Activated CD4-positive, alpha-beta T cell treated with anti-CD3 and anti-CD28 coated beads, Interleukin-2, amount 10 ng/mL, durations not matched to agents 7 days and 5 days (primary cell): ENCODE measurements at places on chromosomes 11 and 22.

DNA sequence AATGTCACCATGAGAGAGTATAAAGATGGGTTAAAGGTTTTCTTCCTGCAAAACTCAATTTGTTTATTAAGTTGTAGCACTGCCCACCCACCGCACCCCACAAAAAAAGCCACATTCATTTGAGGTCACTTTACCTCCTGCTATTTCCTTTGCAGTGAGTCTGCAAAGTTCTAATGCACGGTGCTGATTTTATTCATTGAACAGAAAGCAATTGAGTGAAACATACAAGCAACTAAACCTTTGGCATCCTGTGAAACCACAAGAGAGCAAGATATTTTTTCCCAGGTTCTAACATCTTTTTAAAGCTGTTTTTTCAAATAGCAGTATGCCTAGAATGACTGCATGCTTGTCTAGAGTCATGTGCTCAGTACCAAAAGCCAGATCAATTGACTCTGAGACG is 39.0 kb downstream of the RRAS2 start:
- DNase-seq: peak; percentile 81

DNA sequence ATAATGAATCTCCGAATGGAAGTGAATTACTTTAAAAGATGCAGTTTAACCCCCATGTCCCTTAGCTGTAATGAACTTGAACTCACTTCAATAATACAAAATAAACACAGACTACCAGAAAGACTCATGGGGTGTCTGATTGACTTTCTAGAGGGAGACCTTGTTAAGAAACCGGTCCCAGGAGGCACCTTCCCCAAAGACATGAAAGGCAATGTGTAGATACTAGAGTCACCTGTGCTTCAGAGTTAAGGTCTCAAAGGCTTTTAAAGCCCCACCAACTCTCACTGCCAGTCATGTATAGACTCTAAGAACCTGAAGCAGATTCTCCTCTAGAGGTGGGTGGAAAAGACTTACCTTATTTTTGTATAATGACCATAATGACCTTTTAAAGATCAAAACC is at the start of gene OR8J1:
Gene OR8J1, plus strand, starts transcription at position 301 of the 400 bp plus-strand sequence. CDS start 5,956 bp downstream, outside the sequence.
- no peak for DNase-seq

- peak; percentile 46 for DNase-seq
Observed at GRCh38 chr11:68206211-68206610, 6.9 kb downstream of the KMT5B start.

DNA sequence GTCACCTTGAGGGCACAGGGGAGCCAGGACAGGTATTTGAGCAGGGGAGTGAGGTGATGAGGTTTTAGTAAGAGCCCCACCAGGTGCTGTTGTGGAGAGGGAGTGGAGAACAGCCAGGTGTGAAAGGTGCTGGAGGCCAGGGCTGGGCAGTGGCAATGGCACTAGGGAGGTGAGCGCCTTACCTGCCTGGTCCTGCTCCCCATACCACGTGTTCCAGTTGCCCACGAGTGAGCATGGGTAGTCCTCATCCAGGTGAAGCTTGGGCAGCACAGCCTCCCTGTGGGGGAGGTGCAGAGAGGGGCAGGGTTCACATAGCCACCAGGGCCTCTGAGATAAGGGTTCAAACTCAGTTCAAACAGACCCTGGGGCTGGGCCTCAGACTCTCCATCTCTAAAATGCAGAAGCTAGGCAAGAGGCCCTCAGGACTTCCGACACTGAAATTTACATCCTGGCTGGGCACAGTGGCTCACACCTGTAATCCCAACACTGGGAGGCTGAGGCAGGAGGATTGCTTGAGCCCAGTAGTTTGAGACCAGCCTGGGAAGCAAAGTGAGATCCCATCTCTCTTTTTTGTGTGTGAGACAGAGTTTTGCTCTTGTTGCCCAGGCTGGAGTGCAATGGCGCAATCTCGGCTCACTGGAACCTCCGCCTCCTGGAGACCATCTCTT is 11.8 kb downstream of the NIPSNAP1 start:
- no peak for DNase-seq

- peak; percentile 87 for DNase-seq
Observed at GRCh38 chr22:21567456-21568346, at the start of gene UBE2L3. TSS of gene UBE2L3 (plus strand) at chr22:21567714. CDS start at chr22:21567745, 31 bp downstream.

DNA sequence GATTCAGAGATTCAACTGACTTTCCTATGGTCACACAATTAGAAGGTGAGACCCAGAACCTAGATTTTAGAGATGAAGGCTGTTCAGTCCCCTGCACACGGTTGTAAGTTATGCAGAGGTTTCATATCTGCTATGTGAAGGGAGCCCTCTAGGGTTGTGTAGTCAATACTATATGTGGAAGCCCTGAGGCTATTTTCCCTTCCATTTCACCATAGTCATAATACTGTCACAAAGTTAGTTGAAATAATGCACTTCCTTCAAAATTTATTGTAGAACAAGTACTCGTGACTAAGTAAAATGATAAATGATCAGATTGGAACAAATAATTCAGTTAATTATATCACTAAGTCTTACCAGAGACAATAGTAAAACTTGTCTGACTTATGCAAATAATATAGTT is 48.8 kb downstream of the ENDOD1 start:
- no peak for DNase-seq
